OCI-LY7 (cell line): ENCODE measurements at places on chromosomes 3 and 15. TPM values are rescaled to one million over a fixed set of nuclear protein-coding genes. Genes with fewer than 3 reads are reported as not detected.

The RHOV gene
- total RNA-seq, result 0.63 and 0.85 TPM in 2 replicates

The FANCD2OS gene
- total RNA-seq, result not detected in 2 replicates

The DHFR2 gene
- 5.7 and 8.2 TPM in 2 replicates for total RNA-seq

The ZBBX gene
- not detected in 2 replicates for total RNA-seq

- no peak for DNase-seq
Measured at GRCh38 chr3:61008153-61008997, 242.9 kb downstream of the FHIT start.

The TERC gene
- total RNA-seq, result 10.7 and 15.9 TPM in 2 replicates

The FBXL22 gene
- 0.37 TPM in 1 of 2 replicates, not detected in the other for total RNA-seq

The IQCF5 gene
- not detected in 2 replicates for total RNA-seq

DNA sequence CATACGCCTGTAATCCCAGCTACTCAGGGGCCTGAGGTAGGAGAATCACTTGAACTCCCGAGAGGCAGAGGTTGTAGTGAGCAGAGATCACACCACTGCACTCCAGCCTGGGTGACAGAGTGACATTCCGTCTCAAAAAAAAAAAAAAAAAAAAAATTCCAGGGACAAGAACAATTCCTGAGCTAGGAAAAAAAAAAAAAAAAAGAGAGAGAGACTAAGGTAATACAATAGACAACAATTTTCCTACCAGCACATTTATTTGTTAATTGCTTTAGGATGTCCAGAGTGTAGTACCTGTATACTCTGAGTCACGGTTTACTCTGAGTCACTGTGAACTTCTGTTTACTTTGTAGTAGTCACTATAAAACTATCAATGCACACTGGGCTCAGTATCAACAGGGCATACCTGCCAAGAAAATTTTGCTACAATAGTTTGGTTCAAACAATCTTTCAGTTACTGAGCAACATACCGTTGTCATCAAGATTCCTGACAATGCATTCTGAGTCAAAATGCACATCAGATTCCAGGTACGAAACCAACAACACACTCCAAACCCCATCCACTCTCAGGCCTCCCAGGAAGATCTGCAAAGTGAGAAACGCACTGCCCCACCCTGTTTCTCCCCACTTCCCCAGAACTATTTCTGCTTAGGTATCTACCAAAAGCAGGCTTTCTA lies 28.3 kb downstream of the IGF2BP2 start:
- DNase-seq, result no peak

DNA sequence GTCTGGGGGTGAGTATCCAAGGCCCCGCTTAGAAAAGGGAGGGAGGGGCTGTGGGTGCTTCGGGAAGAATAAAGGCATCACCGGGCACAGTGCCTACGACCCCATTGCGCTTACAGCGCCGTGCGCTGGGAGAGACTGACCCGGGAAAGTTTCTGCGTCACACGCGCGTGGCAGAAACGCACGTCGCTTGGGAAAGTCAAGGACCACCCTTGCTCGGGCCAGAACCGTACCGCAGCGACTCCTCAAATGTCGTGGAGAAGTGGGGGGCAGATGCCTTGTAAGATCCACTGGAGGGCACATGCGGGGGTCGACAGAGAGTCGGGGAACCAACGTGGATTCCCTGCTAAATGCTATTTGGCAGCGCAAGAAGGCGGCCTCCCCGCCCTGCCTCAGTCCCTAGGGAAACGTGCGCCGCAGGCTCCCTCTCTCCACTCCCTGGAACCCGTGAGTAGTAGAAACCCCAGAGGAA lies 2.4 kb downstream of the ADAMTS9 start:
- no peak for DNase-seq

DNA sequence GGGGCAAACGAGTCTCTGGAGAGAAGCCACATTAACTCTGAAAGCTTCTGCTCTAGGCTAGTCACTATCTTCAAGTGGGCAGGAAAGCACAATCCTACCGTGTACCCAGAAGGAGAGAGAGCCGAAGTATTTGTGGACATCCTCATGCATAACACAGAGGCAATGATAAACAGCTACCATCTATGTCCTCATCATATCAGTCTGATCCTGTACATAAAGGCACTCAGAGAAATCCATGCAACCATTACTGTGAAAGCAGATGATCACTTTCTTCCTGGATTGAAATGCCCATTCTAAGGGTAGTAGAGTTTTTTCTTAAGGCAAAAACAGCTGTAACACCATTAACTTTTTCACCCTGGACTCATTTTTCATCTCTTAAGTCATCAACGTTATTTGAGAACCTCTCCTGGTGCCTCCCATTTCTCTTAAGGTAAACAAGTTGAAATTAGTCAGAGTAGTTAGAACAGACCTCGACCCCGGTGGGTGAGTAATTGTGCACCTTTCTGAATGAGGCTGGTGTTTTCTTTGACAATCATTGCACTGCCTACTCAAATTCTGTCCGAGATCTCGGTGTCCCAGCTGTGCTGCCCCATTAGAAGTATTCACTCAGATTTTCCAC lies 327.4 kb downstream of the SHQ1 start:
- DNase-seq, result no peak

The INO80 gene
- 30.0 and 35.1 TPM in 2 replicates for total RNA-seq

GRCh38 chr3:195447201-195447600 lies 4.4 kb upstream of the ACAP2 start:
- no peak for DNase-seq

The LDHAL6B gene
- not detected in 2 replicates for total RNA-seq

DNA sequence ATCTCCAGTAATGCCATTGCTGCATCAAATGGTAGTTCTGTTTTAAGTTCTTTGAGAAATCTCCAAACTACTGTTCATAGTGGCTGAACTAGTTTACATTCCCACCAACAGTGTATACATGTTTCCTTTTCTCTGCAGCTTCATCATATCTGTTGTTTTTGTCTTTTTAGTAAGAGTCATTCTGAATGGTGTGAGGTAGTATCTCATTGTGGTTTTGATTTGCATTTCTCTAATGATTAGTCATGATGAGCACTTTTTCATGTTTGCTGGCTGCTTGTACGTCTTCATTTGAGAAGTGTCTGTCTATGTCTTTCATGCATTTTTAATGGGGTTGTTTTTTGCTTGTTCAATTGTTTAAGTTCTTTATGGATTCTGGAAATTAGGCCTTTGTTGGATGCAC lies 10.2 kb upstream of the GCSAM start:
- DNase-seq, result no peak

The ABI3BP gene
- not detected in 2 replicates for total RNA-seq

- no peak for DNase-seq
Measured at GRCh38 chr3:126550488-126551051, 8.2 kb downstream of the C3orf22 start.

GRCh38 chr3:8416965-8417364 lies 84.7 kb upstream of the LMCD1 start:
- DNase-seq, result peak; percentile 4

The ZNF621 gene
- total RNA-seq, result 19.6 and 22.0 TPM in 2 replicates

DNA sequence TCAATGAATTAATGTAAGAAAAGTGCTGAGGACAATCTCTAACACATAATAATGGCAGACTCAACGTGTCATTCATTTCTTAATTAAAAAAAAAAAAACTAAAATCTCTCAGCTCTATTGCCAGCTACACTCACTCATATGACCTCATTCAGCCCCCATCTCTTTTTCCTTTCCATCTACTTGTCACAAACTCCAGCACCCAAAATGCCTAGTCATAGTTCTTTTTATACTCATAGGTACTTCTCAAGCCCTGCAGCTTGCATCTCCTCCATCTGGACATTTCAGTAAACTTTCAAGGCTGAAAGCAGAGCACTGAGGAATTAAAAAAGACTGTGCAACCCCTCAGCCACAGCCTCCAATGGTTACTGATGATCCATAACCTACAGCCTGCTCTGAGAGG lies 109.8 kb downstream of the PLCH1 start:
- no peak for DNase-seq

GRCh38 chr15:71811752-71812735 lies 1.7 kb downstream of the NR2E3 start:
- DNase-seq, result no peak

DNA sequence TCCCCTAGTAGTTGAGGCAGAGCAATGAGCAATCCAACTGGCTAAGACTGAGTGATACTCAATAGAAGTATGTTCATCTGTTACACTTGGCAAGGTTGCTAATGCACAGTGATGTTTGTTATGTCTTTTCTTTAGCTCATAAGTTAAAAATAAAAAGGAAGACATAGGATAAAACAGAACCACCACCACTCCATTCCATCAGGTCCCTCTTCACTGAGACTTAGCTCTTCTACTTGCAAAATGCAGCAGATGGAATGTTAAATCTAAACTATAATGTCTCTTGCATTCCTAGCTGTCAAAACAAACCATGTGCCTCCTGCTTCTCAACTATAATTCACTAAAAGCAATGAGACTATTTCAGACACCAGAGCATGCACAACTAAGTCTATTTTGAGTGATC lies 265.6 kb upstream of the UBE2E2 start:
- DNase-seq, result no peak

- no peak for DNase-seq
Measured at GRCh38 chr3:171351676-171352075, 108.5 kb downstream of the TNIK start.

DNA sequence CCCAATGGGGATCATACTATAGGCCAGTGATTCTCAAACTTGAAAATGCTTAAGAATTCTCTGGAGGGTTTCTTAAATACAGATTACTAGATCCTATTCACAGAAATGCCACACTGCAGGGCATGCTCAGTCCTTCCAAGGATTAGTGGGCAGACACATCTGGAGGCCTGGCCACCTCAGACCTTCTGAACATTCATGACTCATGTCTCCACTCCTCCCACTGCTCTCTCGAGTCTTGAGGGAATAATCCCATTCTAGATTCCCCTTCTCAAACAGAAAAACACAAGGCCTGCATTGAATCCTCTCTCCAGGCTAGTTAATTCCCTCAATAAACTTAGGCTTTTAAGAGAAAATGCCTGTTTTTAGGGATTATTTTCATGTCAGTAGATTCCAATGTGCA lies 22.1 kb downstream of the ZNF621 start:
- no peak for DNase-seq

GRCh38 chr3:65245133-65246063 lies 557.6 kb upstream of the ADAMTS9 start:
- no peak for DNase-seq

The OR5K2 gene
- not detected in 2 replicates for total RNA-seq

DNA sequence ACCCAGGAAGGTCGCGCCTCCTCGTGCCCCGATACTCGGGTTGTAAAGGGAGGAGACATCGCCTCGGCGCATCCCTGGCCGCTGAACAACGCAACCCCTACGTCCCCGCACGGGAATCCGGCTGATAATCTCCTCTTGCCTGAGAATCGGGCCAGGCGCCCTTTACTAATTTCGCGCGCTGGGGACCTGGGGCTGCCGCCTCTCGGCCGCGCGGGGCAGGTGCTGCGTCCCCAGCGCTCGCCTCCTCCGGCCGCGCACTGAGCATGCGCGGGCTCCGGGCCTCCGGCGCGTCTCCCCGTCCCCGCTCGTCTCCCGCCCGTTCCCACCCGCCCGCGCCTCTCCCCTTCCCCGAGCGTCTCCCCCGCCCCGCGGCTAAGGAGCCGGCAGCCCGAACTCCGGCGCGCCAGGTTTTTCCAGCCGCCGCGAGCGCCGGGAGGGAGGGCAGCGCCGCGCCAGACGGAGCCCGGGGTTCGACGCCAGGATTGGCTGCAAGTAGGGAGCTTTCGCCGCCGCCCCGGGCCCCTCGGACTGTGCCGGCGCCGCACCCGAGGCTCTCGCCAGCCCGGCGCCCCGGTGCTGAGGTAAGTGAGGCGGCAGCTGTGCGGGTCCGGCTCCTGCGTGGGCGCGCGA lies at the start of gene CNTN4:
TSS of gene CNTN4 (plus strand) at position 469 of the 630 bp plus-strand sequence.
- DNase-seq, result no peak

The FES gene
- total RNA-seq, result 3.0 and 3.2 TPM in 2 replicates

DNA sequence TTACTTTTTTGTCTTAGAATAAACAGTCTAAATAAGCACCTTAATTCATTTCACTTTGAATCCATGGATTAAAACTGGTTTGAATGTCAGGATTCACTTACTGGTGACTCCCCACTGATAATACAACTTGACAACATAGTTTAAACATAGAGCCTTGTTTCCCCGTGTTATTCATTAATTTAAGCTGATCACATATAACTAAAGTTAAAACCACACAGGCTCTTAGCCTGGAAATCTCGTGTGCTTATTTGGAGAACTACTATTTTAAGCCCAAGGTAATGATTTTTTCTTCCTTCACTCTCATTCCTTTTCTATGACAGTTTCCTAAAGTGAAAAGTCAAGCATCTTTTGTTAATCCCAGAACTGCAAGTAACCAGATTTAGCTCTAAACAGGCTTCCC lies 64.2 kb downstream of the HACD2 start:
- no peak for DNase-seq

The MRPL47 gene
- total RNA-seq, result 42.5 and 47.2 TPM in 2 replicates

DNA sequence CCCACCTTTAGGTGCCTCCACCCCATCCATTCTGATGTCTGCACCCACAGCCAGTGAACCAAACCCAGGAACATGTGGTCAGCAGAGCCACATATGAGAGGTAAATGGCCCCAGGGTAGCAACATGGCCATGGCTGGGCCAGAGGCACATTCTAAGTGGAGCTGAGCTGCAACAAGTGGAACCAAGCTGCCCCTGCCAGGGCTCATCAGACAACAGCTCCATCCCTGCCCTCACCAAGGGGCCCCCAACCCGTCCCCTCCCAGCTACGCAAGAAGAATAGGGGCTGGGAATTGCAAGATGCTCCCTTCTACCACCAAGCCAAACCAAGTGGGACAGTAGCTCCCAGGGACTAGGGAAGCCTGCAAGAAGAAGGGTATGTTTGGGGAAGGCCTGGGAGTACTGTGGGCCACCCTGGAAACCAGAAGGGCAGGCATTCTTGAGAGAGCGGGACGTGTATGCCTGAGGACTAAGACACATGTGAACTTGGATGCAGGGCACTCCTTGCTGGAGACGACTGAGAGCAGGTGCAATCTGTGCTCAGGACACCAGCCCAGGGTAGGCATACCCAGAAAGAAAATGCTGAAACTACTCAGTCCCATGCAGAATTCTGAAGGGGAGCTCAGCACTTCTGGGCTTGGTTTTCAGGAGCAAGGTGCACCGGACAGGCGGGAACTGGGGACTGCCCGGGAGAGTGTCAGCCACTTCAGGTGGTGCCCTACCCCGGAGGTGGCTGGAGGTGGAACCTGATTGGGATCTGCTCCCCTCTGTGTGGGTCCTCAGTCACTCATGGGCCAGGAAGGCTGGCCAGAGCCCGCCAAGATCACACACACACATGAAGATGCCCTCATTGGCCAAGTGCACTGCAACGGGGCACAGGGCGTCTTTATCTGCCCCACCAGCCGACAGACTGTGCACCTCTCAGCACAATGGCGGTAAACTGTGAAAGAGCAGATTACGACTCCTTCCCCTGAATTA lies 9.5 kb downstream of the MYL3 start:
- no peak for DNase-seq

DNA sequence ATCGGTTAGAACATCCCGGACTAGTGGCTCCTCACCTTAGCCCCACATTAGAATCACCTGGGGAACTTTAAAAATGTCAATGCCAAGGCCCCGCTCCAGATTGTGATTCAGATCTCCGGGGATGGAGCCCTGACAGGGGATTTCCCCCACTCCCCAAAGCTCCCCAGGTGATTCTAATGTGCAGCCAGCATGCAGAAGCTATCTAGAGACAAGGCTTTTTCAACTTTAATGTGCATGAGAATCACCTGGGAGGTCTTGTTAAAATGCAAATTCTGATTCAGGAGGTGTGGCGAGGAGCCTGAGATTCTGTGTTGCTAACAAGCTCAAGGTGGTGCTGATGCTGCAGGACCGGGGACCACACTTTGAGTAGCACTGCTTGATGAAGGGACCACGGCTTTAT lies 156.7 kb downstream of the RAB11A start:
- no peak for DNase-seq

The PLA2G4E gene
- not detected in 2 replicates for total RNA-seq

The LMAN1L gene
- total RNA-seq, result 0.37 and 0.38 TPM in 2 replicates

- no peak for DNase-seq
Measured at GRCh38 chr3:66478960-66479359, 21.9 kb downstream of the LRIG1 start.
